ENCODE measurements at places on chromosomes 4 and X.

- DNase-seq = no peak
Measured at GRCh38 chr4:56961107-56961500, 16.3 kb downstream of the NOA1 start.

- DNase-seq = no peak
Measured at GRCh38 chr4:3530051-3530450, 2.2 kb downstream of the LRPAP1 start.

DNA sequence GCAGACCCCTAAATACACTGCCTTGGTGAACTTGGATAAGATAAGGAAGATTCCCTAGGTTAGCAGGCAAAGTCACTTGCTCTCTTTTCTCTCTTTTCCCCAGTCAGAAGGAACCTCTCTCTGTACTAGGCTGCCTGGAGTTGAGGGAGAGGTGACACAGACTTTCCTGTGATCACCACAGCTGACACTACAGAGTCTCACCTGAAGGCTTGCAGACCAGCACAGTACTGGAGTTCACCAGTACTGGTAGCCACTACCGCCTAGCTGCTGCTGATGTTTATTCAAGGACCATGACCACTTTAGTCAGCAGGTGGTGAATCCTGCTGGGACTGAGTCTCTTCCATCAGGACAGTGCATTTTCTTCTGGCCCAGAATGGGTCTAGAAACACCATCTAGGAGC, 63.3 kb downstream of the PTPN13 start:
- DNase-seq = no peak

DNA sequence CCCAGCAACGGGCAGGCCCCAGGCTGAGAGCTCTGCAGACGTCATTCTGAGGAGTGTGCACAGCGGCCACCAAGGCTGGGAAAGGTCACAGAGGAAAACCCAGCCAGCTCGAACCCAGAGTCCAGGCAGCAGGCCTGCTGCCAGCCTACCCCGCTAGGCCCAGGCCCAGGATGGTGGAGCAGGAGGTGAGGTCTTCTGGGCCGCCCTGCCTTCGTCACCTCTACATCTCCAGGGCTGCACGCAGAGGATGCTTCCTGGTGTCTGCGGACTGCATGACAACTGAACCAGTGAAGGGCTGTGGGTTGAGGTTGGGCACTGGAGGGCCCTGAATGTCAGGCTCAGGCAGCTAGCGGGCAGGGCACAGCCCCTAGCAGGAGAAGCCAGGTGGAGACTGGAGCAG, 5.8 kb upstream of the ADRA2C start:
- no peak for DNase-seq

GRCh38 chrX:118706681-118707080, 20.7 kb upstream of the IL13RA1 start:
- DNase-seq = no peak

DNA sequence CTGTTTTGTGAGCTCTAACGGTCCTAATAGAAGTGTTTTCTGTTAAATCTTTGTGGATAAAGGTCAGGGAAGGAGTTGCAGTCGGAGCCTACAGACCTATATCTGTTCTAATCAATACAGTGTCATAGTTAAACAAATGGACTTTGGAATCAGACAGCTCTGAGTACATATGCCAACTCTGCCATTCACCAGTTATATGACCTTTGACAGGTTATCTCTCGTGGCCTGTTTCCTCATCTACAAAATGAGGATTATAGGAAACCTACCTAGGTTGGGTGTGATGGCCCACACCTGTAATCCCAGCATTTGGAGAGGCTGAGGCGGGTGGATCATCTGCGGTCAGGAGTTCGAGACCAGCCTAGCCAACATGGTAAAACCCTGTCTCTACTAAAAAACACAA, 89.7 kb downstream of the MID1IP1 start:
- DNase-seq = no peak

DNA sequence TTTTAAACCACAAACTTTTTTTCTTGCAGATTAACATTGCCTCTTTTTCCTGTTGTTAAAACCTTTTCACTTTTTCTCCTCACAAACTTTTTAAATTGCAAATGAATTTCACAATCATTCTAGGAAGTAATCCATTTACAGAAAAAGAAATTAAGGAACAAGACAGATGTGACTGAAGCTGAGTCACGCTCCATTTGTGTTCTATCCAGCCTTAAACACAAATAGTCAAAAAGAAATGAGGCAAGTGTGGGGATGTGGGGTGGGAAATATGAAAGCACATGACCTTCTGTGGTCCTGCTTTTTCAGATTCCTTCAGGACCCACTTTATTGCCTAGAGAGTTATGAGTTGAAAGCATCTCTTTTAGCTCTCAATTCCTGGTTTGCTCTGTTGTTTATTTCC, 197.0 kb downstream of the ADGRL3 start:
- DNase-seq = no peak

DNA sequence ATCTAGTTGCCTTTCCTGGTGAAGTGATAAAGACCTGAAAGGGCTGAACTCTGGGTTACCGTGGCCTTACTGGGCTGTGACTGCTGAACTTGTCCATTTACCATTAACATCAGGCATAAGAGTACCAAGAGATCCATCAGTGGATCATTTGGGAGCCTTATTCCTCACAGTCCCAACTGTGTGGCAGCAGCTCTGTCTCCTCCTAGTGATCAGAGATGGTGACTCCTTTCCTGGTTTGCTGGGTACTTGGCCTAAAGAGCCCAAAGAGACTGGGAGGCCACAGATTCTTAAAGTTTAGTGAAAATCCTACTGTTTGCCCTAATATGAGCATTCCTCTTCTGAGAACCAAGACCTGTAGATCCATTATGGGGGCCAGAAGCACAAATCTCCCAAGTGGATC, 56.3 kb upstream of the ATP6AP2 start:
- DNase-seq = no peak

DNA sequence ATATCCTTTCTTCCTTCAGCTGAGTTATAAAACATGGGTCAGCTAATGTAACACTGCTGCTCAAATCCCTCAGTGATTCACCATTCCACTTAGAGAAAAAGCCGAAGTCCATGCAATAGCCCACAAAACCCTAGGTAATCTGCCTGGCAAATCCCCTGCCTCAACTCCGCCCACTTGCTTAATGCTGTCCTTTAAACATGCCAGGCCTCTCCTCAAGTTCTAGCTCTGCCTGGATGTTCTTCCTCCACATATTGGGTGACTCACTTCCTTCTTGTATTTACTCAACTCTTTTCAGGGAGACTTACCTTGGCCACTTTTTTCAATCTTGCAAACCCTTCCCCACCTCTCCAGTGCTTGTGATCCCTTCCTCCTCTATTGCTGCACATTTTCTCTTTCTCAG, 89.8 kb downstream of the EMCN start:
- DNase-seq = no peak

DNA sequence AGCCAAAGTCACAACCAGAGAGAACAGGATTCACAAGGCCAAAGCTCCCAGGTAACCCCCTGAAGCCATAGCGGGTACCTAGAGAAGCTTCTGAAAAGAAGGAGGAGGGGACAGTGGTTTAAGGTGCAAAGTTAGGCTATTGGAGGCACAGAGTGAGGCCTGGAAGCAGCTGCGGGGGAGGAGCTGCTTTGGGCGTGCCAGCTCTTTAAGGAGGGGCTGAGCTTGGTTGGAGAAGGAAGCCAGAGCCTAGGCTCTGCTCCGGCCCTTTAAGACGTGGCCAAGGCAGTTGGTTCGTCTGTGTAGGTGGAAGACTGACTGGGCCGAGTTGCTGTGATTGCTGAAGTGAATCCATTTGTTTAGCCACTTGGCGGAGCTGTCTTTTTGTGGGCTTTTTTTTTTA, 1.5 kb downstream of the KLF8 start:
- no peak for DNase-seq

DNA sequence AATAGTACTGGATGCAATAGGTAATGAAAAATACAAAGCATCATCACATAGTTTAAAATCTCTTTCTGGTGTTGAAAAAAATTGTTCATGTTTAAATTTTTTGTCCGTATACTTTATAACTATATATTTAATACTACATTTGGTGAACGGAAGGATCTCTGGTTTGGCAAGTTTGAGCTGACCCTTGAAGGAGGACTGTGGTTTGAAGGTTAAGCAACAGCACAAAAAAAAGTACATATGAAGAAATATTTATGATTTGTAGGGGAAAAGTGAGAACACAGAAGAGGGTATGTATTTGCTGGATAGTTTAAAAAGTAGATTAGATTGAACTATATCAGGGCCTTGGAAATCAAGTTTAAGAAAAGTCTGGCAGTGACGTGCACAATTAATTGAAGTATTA, 13.3 kb downstream of the SRP72 start:
- no peak for DNase-seq

DNA sequence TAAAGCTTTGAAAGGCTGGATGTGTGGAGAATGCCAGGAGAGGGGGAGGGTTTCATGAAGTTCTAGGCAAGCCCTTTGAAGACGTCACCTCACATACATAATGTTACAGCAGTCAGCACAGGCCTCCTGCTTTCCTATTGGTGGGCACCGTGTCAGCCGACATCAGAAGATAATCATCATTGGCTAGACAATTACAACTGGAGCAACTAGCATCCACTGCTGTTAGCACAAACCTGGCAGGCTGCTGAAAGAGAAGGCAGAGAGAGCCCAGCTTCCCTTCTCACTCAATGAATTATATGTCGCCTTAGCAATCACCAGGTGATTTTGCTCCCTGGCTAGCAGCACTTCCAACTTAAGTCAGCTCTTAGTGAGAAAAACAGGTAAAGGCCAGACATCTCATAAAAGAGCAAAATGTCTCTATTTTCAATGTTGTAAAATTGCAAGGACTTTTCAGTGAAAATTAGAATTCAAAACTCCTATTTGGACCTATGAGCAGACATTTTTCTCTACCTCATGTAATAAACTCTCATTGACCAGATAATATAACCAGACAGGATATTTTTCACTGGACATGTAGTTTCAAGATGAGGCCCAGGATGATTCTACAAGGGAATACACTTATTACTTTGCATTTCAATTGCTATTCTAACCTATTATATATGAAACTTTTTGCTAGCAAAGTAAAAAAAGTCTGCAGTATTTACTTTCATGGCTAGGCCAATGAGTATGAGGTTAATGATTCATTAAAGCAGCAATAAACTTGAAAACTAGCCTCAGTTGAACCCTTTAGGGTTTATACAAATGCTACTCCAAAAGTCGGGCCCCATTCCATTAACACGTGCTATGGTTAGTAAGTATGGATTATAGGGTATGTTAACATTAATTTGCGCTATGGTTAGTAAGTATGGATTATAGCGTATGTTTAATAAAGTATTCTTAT, 4.3 kb downstream of the ELOVL6 start:
- DNase-seq = peak; percentile 55

- DNase-seq = no peak
Measured at GRCh38 chr4:30754021-30754420, 33.9 kb downstream of the PCDH7 start.

- DNase-seq = no peak
Measured at GRCh38 chrX:124344246-124344645, 2.1 kb upstream of the SH2D1A start.

- DNase-seq = no peak
Measured at GRCh38 chrX:107447642-107448041, 1.8 kb upstream of the FRMPD3 start.

GRCh38 chrX:9873952-9874351, 87.7 kb downstream of the SHROOM2 start:
- peak; percentile 15 for DNase-seq

- DNase-seq = no peak
Measured at GRCh38 chr4:146124023-146124680, 51.4 kb upstream of the LSM6 start.

- no peak for DNase-seq
Measured at GRCh38 chr4:152021788-152022438, 261.1 kb upstream of the GATB start.

DNA sequence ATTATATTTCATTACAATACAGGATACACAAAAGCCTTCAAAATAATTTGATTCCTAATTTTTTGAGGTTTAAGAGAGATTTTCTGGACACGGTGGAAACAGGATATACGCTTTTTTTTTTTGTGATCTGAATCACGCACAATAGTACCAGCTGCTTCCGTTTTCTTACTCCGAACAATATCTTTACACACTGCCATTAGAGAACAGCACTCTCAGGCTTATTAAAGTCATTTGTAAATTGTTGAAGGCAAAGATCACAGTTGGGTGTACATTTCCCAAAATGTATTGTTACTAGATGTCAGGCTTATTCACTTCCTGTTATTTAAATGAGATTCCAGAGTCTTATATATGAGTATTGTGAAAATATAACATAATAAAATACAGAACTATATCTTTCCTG, 71.5 kb downstream of the TMEM47 start:
- no peak for DNase-seq

- no peak for DNase-seq
Measured at GRCh38 chrX:84339507-84340364, 151.7 kb upstream of the RPS6KA6 start.

DNA sequence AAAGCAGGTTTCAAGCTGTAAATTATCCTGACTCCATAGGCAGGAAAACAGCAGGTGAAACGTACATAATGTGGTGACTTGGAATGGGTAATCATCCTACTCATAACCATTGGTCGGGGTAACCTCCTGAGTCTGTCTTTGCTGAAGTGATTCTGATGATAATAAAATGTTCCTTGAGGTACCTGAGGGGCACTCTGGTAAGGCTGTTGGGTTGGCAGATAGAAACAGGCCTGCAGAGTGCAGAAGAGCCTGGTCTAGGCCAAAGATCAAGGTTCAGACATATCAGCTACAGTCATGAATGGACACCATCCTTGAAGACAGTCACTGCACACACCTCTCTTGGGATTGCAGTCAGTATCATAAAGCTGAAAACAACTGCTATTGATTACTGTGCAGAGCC, 174.7 kb upstream of the RPL34 start:
- DNase-seq = no peak

DNA sequence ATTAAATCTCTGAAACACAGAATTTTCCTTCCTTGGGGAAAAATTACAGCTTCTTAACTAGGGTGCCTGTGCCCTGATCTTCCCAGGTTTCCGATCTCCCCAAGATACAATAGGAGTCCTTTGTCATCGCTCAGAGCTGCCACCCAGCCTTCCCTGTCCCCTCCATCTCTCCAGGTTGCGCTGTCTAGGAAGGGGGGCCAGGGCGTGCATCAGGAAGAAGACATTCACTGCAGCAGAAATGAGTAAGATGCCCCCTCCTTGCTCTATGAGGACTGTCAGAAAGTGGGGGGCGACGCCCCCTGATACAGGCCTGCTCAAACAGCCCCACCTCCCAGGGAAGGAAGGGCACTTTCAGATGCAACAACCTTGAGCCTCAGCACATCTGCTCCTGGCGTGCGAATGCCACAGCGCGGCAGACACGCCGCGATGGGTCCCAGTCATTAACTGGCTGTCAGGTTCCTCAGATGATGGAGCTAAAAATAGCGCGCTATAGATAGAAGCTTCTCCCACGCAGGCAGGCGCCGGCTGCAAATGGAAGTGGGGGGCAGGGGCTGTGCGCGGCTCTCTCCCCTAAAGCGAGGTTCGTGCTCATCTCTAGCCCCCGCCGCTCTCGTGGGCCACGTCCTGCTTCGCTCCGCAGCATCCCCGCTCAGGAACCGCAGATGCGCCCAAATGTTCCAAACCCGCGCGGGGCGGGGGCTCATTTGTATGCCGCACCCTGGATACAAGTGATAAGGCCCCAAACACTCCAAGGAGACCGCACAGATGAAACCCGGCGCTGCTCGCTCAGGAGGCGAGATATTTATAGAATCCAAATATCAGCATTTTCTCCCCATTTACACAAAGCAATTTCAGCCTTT, 57.6 kb upstream of the LGI2 start:
- DNase-seq = no peak

- DNase-seq = no peak
Measured at GRCh38 chr4:155681886-155682285, 15.2 kb downstream of the GUCY1A1 start.

Data from activated CD4-positive, alpha-beta T cell treated with anti-CD3 and anti-CD28 coated beads for 24 hours (primary cell).